ENCODE measurements at places on chromosomes 5 and 9.
A peak's percentile ranks its signal among the peaks of the same experiment; 100 is the strongest.

GRCh38 chr5:126335886-126336285 is 87.3 kb upstream of the GRAMD2B start:
- no peak for DNase-seq

DNA sequence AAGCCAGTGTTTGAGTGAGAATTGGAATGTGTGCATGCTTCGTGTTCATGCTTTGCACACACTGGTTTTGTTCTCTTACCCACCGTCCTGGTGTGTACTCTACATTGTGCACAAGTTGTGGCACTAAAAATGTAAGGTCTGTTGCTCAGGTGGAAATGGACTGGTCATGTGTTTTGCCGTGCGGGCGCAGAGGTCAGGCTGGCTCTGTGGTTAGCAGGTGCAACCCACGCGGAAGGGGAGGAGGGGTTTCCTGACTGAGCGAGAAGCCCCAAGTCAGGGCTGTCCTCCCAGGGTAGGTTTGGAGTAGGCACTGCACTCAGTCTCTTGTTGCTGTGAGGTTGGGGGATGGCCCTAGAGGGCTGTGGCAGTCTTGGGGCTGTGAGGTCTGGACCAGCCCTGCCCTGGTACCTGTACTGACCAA is 86.6 kb downstream of the EHMT1 start:
- no peak for DNase-seq

- DNase-seq: no peak
Observed at GRCh38 chr5:131198625-131199024, 27.9 kb downstream of the LYRM7 start.

GRCh38 chr5:13385066-13385465 is 559.4 kb downstream of the DNAH5 start:
- DNase-seq: no peak

GRCh38 chr5:132263548-132264261 is 6.2 kb downstream of the PDLIM4 start:
- peak; percentile 8 for DNase-seq

DNA sequence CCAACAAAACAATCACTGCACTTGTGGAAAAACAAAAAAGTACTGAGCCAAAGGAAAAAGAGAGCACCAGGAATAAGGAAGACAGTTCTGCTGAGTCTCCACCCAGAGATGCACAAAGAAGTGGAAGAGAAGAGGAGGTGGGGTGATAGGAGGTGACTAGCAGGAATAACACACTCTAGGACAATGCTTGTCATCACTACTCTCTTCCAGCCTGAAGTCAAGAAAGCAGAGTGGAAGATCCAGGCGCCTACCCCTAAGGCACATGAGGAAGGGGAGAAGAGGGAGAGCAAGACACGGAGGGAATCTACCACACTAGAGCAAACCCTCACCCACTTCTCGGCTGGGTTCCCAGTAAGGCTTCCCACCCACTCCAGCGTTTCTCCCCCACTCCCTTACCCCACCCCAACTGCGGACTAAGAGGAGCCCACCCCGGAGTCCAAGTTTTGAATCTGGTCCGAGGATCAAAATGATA is 1.7 kb downstream of the SLIT3 start:
- DNase-seq: no peak

GRCh38 chr5:79488775-79489174 is 25.2 kb downstream of the HOMER1 start:
- no peak for DNase-seq

- DNase-seq: no peak
Observed at GRCh38 chr9:92406477-92406876, 2.1 kb upstream of the OGN start.

DNA sequence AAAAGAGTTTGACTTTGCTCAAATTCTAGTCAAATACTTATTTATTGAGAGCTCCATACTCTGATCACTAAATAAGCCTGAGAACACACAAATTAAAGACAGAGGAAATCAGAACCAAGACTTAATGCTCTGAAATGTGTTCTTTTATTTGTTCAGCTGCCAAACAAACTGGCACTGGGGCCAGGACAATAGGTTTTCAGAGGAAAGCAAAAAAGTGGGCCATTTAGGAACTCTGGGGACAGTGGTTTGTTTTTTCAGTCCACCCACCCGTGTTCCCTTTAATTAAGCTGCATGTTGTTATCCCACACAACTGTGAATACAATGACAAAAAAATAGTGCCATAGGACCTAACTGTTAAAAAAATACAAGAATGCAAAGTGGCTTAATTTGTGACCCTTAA is 95.4 kb upstream of the RETREG1 start:
- no peak for DNase-seq

- DNase-seq: no peak
Observed at GRCh38 chr9:4831119-4831518, 38.4 kb downstream of the RCL1 start.

GRCh38 chr5:1875281-1875842 is 7.4 kb downstream of the IRX4 start:
- no peak for DNase-seq

DNA sequence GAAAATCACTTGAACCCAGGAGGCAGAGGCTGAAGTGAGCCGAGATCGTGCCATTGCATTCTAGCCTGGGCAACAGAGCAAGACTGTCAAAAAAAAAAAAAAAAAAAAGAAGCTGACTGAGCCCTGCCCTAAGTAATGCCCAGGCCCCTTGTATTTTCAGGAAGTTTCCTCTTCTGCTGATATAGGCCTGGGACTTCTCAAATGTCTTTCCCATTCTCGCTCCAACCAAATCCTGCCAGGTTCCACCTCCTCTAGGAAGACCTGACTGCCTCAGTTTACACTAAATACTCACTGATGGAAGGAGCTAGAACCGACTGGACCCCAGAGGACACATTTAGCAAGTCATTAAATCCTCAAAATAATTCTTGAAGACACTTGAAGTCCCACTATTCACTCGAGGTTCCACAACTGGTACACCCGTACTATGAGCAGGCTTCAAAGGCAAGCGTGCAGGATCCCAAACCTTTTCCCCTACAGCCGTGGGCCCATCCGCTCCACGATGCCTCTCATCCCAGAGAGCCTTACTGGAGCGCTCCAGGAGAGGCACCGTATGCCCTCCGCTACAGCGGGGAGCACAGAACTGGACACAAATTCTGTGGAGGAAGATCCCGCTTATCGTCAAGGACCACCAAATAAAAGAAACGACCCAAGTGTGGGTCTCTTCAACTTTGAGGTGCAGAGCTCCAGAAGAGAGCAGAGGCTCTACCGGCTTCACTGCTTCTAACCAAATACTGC is 676 bp downstream of the NOL6 start:
- DNase-seq: peak; percentile 17

Data from D341Med (cell line).